Left renal pelvis (tissue), 4 donors: ENCODE measurements at places on chromosomes 6 and 20. TPM values are rescaled to one million over a fixed set of nuclear protein-coding genes. Genes with fewer than 3 reads are reported as not detected.

DNA sequence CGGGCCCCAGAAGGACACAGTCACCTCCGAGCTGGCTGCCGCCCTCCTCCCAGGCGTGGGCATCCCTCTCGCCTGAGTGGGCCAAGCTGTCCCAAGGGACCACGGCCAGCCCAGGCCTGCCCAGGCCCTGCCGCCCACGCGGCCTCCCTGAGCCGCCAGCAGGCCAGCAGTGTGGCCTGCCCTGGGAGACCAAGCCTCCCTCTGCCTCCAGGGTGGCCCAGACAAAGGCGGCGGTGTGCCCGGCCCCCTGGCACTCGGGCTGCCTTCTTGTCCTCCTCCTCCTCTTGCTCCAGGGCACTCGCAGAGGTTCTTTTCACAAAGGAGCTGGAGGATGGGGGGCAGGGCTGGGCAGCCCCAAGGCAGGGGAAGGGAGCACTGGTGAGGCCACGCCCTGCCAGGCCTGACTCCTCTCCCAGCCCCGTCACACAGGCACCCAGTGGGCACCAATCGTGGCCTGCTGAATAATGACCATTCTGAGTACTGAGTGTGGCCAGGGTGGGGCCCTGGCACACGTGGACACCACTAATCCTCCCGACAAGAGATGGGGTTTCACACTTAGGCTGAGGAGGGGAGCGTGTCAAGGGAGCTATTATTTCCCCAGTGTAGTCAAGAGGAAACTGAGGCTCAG is 25.3 kb downstream of the NOL4L start:
- no peak for DNase-seq

DNA sequence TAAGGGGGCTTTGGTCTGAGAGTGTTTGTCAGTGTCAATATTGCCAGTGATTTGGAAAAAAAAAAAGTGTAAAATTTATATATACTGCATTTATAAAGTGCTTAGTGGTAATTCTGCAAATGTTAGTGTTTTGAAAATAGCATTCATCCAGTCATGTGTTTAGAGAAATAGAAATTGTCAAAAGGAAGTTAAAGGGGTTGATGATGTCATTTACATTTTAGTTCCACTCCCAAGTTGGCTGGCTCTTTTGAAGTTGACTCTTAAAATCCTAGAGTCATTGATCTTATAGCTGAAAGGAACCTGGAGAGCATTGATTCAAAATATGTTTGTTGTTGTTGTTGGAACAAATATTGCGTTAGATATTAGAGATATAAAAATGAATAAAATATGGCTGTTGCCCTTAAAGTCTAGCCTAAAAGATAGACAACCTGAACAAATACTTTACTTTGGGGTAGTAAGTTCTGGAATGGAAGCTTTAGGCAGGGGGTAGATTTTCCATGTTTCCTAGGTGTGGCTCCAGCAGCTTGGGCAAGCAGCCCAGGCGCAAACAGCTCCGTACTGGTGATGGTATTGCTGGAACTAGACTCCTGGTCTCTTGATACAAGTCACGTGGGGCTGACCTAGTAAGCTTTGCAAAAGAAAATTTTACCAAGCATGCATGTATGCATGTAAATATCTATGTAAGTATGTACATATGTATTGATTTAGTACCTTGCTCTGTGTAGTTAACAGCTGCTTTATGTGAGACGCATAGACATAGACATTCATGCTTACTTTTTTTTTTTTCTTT is 46.3 kb downstream of the HIVEP1 start:
- DNase-seq, result no peak

DNA sequence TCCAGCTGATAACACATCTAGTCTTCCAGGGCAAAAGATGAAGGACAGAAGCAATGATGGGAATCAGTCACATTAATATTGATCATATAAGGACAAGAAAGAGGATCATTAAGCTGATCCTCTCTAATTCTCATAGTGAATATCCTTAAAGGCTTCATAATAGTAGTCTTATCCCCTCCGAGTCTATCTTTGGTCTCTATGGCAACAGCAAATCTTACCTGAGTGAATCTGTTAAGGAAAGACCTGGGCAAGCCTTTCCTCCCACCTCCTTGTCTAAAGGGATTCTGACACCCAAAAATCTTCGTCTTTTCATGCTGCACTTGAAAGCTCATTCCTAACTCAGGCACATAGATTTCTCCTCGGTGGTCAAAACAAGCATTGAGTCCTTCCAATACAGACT is 86.4 kb upstream of the LYRM2 start:
- no peak for DNase-seq

DNA sequence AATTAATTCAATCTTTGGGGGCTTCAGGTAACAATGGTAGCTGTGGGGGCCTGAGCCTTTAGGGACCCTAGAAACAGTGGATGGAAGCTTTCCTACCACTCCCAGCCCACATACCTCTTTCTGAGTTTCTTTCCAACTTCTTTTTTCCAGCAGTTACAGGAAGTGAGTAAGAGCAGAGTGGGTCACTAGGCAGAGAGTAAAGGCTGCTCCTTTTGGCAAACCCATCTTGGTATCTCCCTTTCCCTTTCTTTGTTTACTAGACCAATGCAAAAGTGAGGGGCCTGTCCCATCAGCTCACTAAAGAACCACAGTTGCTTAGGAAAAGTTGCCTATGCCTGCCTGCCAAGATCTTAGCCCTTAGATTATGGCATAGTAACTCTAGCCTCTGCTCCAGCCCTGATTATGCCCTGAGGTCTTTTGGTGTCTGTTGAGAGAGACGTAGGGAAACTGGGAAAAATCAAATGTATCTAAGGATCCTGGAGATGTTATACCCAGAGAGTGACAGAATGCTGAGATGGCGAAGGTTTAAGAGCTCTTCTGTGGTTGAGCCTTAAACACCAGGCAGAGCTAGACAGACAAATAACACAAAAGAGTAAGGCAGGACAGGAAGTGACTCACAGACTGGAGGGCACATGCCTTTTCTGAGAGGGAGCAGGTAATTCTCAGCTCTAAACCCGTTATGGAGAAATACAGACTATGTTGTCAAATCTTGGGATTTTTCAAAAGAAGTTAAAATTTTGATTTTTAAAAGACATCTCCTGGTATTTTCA is 31.3 kb downstream of the TRMT6 start:
- DNase-seq, result no peak

DNA sequence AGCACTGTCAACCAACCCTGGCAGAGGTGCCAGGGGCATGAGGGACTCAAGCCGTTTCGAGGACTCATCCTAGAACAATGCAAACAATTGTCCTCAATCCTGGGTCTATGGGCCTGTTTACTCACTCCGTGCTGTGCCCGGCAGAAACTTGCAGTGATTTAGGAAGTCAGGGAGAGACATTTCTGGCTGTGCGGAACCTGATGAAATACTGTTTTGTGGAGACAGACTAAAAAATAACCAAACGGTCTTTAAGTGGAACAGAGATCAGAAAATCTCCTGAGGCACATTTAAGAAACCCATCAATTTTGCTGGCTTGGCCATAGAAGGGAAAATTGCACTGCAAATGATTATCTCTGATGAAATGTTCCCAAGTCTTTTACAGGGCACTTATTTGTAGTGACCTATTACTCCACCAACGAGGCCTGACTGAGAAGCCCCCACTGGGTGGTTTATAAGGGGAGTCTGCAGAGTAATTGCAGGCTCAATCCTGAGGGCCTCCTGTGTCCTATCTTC is 79.8 kb upstream of the KCNK16 start:
- no peak for DNase-seq

DNA sequence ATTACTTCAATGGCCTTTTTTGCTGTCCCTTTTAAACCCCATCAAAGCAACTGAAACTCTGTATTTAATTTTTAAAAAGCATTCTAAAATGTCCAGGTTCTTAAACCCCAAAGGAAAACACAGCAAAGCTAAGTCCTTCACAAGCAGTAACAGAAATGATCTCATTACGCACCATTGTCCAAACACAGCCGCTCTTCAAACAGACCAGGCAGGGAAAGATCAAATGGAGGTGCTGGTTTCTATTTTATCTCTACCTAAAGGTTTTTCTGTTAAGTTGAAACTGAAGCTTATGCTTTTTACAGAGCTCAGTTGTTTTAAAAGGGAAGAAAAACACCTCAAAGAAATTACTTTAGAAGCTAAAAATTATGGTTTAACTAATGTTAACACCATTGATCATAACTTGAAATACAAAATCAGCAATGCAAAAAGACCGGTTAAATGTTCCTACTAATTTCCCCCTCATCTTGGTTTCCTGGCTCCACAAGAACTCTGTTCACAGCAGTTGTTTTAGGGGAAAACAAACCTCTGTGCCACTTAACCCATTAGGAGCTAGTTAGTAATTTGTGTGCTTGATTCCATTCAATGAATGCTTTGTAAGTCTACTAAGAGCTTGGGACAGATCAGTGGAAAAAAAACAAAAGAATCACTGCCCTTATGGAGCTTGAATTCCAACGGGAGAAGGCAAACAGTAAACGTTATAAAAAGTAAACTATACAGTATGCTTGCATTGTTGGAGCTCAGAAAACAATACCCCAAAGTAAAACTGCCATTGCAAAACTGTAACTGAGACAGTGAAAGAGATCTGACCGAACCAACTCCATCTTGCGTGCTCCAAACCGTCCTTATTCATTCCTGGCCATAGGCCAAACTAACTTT is 87.4 kb downstream of the CD24 start:
- no peak for DNase-seq

GRCh38 chr6:48255094-48255493 is 144.1 kb upstream of the PTCHD4 start:
- no peak for DNase-seq

DNA sequence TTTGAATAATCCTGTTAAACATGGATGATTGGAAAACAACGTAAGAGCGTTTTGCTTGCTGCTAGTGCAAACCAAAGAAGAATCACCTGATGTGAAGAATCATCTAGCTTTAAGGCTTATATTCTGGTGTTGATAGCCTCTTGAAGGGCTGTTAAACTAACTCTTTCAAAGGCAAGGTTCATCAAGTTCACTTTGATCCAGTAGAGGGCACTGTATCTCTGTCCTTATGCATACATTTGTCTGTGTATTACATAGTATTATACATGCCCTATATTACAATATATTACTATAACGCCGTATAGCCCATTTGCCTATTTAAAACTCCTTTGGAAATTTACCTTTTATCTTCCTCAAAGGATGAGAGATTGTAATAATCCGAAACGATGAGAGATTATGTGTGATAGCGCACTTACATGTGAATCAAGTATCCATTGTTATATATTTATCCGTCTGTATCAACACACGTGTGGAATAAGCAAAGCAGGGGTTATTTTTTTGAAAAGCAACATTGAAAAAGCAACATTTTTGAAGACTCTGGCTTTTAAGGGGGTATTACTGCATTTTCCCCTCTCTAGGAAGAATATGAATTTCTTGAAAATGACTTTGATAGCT is 50.8 kb upstream of the NRN1 start:
- peak; percentile 46 for DNase-seq

DNA sequence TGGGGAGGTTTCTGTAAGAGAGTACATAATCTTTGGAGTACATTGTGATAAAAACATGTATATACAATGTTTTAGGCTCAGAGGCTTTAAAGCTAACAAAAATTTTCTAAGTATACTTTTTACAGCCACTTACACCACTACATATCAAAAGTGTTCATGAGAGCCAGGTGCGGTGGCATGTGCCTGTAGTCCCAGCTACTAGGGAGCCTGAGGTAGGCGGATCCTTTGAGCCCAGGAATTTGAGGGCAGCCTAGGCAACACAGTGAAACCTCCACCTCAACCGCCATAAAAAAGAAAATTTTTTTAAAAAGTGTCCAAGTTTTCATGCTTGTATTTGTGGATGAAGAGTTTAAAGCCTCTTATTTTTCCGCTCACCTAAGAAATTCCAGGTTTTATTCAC is 22.5 kb downstream of the SNX3 start:
- DNase-seq, result no peak

DNA sequence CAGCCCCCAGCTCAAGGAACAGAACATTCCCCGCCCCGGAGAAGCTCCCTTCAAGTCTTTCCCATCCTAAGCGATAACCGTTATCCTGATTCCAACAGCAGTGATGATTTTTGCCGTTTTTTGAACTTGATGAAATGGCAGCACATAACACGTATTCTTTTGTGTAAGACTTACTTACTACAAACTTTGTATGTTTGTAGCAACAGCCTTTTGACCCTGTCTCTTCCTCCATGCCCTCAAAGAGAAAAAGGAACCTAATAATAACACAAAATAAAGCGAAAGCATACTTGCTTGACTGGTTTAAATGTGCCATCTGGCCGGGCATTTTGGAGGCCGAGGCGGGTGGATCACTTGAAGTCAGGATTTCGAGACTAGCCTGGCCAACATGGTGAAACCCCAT is 26.4 kb upstream of the SLC9A8 start:
- no peak for DNase-seq

- no peak for DNase-seq
Measured at GRCh38 chr6:18203786-18204185, 48.6 kb downstream of the KDM1B start.

DNA sequence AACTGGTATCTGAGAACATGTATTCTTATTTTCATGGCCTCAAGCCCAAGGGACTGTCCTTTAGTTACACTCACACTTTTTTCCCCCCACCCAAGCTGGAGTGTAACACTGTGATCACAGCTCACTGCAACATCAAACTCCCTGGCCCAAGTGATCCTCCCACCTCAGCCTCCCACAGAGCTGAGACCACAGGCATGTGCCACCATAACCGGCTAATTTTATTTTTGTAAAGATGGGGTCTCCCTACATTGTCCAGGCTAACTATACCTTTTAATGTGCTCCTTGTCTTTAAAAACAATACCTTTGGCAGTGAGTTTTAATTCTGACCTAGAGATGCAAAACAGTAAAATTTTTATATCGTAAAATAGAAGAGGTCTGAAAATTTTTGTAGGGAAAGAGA is 48.2 kb upstream of the FAM83C start:
- no peak for DNase-seq

GRCh38 chr20:53748821-53749421 is 155.3 kb upstream of the ZNF217 start:
- DNase-seq, result no peak

- DNase-seq, result no peak
Measured at GRCh38 chr6:139172567-139172966, 37.7 kb downstream of the HECA start.

DNA sequence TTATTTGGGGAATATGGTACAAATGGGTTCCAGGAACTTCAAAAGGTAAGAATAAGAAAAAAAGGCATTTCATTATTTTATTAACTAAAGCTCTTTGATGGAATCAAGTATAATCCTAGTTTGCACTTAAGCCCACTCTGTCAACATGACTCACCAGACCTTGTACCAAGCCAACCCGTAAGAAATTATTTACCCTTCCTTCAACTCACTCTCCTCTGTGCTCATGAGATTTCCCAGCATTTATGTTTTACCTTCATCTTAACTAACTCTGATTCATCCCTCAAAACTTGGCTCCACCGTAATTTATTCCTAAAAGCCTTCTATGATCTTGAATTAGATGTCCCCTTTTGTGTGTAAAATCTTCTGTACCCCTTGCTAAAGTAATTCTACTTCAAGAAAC is 308.7 kb downstream of the PKHD1 start:
- no peak for DNase-seq

- no peak for DNase-seq
Measured at GRCh38 chr6:104711371-104711770, 148.3 kb downstream of the HACE1 start.

- no peak for DNase-seq
Measured at GRCh38 chr6:41723530-41724227, 11.7 kb downstream of the TFEB start.

C6orf132 gene
- polyA plus RNA-seq, result 3.6 TPM

COL19A1 gene
- polyA plus RNA-seq, result 2.7 TPM

ADGB gene
- polyA plus RNA-seq, result 0.15 TPM

MOG gene
- not detected for polyA plus RNA-seq

ACTL10 gene
- 0.26 TPM for polyA plus RNA-seq

CD2AP gene
- polyA plus RNA-seq, result 92.2 TPM
